ENCODE measurements at places on chromosomes 12 and 14. TPM values are rescaled to one million over a fixed set of nuclear protein-coding genes. Genes with fewer than 3 reads are reported as not detected.

Gene KIF26A
- 3.6 TPM for polyA plus RNA-seq

Gene TSPAN19
- 0.57 TPM for polyA plus RNA-seq

Gene ACSM4
- polyA plus RNA-seq: not detected

Gene FBLN5
- 22.5 TPM for polyA plus RNA-seq

Gene DEGS2
- polyA plus RNA-seq: 1.9 TPM

Gene GPR135
- 1.0 TPM for polyA plus RNA-seq

Gene NYNRIN
- 2.7 TPM for polyA plus RNA-seq

Gene E2F7
- polyA plus RNA-seq: not detected

Gene RHOJ
- polyA plus RNA-seq: 3.8 TPM

Gene ADSS1
- polyA plus RNA-seq: 6.7 TPM

Gene DTX3
- polyA plus RNA-seq: 71.7 TPM

Gene CMAS
- 12.8 TPM for polyA plus RNA-seq

Gene KLHL28
- polyA plus RNA-seq: 2.5 TPM

Gene MUCL1
- polyA plus RNA-seq: not detected

Gene BLTP3B
- 2.0 TPM for polyA plus RNA-seq

Gene RACGAP1
- polyA plus RNA-seq: 1.9 TPM

Gene SMOC1
- 12.5 TPM for polyA plus RNA-seq

Gene ADGRD1
- polyA plus RNA-seq: 2.3 TPM

Gene EML5
- 1.4 TPM for polyA plus RNA-seq

Gene SLC38A4
- 15.9 TPM for polyA plus RNA-seq

Gene PKP2
- 4.9 TPM for polyA plus RNA-seq

Gene CHMP4A
- 35.4 TPM for polyA plus RNA-seq

Gene SNRPF
- 17.3 TPM for polyA plus RNA-seq

Gene NR1H4
- polyA plus RNA-seq: 3.9 TPM

Gene TRIM9
- 1.1 TPM for polyA plus RNA-seq

Gene C1S
- polyA plus RNA-seq: 36.5 TPM

Gene RIMBP2
- polyA plus RNA-seq: 4.3 TPM

Gene TDP1
- 2.6 TPM for polyA plus RNA-seq

Gene LRP1-AS
- not detected for polyA plus RNA-seq

Gene SPX
- 13.4 TPM for polyA plus RNA-seq

Gene NRXN3
- polyA plus RNA-seq: 1.5 TPM

Gene RIPK3
- 12.9 TPM for polyA plus RNA-seq

Gene NUP107
- 17.2 TPM for polyA plus RNA-seq

Gene MAP3K9
- 3.3 TPM for polyA plus RNA-seq

Gene ARL1
- 36.3 TPM for polyA plus RNA-seq

Gene BCL2L14
- polyA plus RNA-seq: 2.2 TPM

Gene WNT5B
- 0.85 TPM for polyA plus RNA-seq

Gene C12orf42
- not detected for polyA plus RNA-seq

Gene IQSEC3
- 10.1 TPM for polyA plus RNA-seq

Gene CLEC9A
- polyA plus RNA-seq: not detected

Gene ANKRD33
- not detected for polyA plus RNA-seq

Gene EIF2S1
- polyA plus RNA-seq: 27.5 TPM

Gene LRTM2
- not detected for polyA plus RNA-seq

Gene TPPP2
- polyA plus RNA-seq: 0.46 TPM

All from pancreas (tissue), 10 donors.